Activated CD8-positive, alpha-beta memory T cell treated with anti-CD3 and anti-CD28 coated beads, Interleukin-2, amount 50 U/mL, for 48 hours (primary cell): ENCODE measurements at places on chromosomes 11 and 22.

DNA sequence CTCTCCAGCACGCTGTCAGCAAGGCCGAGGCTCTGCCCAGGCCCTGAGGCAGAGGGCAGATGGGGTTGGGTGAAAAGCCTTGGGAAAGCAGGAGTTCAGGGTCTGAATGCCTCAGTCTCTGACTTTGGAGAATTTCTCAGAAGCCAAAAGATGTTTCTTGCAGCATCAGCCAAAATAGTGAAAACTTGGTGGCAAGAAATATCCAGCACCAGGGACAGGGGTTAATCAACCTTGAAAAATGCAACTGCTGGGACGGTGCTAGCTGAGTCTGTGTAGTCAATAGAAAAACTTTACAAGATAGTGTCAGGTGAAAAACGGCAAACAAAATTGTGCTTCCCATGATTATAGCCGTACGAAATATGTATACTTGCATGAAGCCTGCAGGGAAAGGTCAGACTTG is 1.4 kb upstream of the ABCC8 start:
- DNase-seq: no peak

DNA sequence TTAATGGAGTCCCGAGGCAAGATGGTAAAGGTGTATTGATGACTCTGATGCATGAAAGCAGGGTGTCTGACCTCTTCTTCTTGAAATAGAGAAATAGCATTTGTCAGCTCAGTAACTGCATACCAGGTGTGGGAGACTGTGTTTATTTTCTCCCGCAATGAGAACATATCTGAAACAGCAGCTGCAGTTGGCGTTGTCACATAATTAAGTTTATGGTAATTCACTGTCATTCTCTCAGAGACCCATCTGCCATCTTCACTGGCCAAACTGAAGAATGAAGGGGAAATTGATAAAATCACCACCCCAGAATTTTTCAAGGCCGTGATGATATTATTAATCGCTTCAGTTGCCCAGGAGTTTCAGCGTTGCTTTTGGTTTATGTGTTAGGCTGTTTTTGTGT is 20.1 kb upstream of the MCHR1 start:
- DNase-seq: no peak

GRCh38 chr11:79227308-79227707 is 213.5 kb downstream of the TENM4 start:
- DNase-seq: no peak

GRCh38 chr11:120622189-120622875 is 110.8 kb downstream of the GRIK4 start:
- DNase-seq: no peak

GRCh38 chr22:38566726-38567504 is 3.1 kb downstream of the DMC1 start:
- DNase-seq: no peak

- DNase-seq: peak; percentile 95
These were observed 57.0 kb downstream of the LRRC74B start for GRCh38 chr22:21102659-21103267.

DNA sequence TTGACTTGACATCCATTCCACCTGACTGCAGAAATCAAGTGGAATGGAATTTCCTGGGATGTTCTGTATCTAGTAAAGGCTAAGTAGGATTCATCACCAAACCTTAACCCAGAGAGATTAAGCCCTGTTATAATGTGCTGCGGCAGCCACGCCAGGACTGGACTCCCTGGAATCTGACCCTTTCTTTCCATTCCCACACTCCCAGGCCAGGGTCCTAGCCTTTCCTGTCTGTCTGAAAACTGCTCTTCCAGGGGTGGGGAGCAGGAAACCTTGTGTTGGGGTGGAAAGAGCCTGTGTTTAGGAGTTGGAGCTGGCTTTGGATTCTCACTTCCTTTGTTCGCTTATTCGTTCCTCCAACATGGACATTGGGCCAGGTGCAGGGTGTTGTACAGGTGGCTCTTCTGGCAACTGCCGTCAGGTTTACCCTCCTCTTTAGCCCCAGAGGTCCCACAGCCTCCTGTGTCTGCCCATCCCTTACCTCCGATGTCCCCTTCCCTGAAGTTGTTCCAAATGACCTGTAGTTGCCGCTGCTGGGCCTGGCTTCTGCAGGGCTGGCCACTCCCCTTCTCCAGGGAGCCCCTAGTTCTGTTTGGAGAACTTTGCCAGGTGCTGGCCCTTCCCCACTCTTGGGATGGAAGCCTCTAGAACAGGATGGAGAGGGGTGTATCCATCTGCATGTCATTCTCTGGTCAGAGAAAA is 20.5 kb upstream of the PARVB start:
- DNase-seq: no peak

- DNase-seq: no peak
These were observed 19.0 kb downstream of the MAFF start for GRCh38 chr22:38220653-38221386.

GRCh38 chr11:94563848-94564467 is 3.2 kb upstream of the PIWIL4 start:
- DNase-seq: no peak

DNA sequence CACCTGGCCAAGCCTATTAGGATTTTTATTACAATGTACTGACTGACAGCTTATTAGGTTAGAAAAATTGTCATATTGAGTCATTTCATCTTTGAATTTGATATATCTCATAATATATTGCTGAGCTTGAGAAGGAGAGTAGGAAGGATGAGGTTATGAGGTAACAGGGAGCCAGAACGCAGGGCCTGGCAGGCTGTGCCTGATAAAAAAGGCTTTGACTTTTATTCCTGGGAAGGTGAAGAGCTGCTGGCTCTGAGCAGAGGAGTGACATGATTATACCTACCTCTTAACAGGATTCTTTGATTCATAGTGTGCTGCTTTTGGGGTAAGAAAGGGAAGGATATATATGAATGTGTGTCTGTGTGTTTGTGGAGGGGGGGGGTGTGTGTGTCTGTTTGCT is 70.9 kb downstream of the SFI1 start:
- no peak for DNase-seq

DNA sequence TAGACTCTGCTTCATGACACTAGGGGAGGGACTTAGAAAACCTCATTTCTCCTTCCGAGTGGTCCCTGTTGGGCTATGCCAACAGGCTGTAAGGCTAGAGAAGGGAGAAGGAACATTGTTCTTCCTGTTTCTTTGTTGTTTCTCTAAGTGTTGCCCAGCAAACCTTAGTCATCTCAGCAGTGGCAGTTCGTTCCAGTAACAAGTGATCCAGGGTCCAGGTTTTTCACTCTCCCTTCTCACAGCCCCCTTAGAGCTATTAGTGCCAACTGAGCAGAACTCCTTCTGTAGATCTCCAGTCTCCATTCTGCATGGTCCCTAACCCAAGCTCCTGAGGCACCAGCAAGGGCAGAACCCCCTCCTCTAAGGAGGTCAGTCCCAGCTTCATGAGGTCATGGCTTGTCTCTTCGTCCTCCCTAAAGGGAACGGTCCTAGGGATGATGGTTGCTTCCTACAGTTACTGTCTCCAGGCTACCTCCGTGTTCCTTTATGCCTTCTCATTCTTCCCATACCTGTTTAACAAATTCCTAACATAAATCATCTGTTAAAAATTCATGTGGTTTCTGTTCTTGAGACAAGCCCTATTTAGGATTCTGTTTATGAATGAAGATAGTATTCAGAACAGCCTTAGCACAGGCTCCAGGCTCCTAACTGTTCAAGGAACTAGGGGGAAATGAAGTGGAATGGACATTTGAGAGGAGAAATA is 168.6 kb upstream of the UBASH3B start:
- DNase-seq: no peak

DNA sequence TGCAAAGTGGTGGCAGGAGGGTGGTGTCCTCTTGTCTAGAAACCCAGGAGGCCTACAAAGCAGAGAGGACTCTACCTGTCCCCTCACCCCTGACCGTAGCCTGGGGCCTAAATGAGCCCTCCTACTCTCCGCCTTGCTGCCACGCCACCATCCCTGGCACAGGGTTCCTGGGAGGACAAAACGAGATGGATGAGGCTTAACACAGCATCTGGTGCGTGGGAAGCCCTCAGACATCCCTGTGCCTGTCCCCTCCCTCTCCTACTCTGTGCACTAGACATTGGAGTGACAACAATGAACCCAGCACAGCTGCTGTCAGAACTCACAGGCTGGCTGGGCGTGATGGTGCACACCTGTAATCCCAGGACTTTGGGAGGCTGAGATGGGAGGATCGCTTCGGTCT is 36.4 kb upstream of the DKK3 start:
- no peak for DNase-seq

- peak; percentile 82 for DNase-seq
These were observed 19.6 kb downstream of the MACROD1 start for GRCh38 chr11:64146036-64146955.

DNA sequence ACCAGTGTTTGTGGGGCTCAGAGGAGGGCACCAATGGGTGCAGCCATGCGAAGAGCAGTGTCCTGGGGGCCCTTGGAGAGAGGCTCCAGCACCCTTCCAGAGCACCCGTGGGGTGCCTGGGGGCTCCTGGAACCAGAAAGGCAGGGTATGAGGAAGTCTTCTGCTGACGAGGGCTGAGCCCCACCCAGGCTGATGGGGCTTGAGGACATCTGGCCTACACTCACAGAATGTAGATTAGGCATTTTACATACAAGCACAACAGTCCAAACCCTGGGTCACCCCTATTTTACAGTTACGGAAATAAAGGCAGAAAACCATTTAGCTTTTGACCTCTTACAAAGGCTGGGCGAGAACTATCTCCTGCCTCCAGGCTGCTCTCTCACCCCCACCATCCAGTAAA is 47.6 kb downstream of the ADAMTS8 start:
- no peak for DNase-seq
